DND-41 (cell line): ENCODE measurements at places on chromosomes 2 and 18.

DNA sequence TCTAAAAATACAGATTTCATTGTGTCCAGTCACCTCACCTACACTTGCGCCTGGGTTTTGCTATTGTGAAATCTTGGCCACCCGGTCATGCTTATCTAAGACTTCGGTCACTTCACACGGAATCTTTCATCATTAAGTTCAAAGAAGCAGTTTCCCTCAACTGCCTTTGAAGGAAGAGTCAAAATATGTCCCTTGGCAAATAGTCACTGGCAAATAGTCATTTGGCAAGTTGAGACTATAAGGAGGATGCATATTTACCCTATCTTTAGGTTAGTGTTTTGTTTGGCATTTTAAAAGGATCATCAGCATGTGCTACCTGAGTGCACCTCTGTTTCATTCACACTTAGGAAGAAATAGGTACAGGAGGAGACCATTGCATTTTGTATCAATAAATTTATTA, 95.9 kb downstream of the FEZ2 start:
- H3K4me3 ChIP-seq, result no peak overlapping the region
- peaks cover 3% of the 10 kb centered on the region for H3K27me3 ChIP-seq
- DNase-seq, result no peak
- H3K36me3 ChIP-seq, result no peaks in the 10 kb centered on the region
- H3K4me1 ChIP-seq, result no peaks in the 10 kb centered on the region
- no peak overlapping the region for H3K27ac ChIP-seq

- DNase-seq, result no peak
- no peak overlapping the region for H3K4me3 ChIP-seq
- no peaks in the 10 kb centered on the region for H3K4me1 ChIP-seq
- no peak overlapping the region for H3K27ac ChIP-seq
- no peaks in the 10 kb centered on the region for H3K36me3 ChIP-seq
- H3K27me3 ChIP-seq, result no peaks in the 10 kb centered on the region
These were observed 184.6 kb upstream of the MEX3C start for GRCh38 chr18:51382081-51382480.

DNA sequence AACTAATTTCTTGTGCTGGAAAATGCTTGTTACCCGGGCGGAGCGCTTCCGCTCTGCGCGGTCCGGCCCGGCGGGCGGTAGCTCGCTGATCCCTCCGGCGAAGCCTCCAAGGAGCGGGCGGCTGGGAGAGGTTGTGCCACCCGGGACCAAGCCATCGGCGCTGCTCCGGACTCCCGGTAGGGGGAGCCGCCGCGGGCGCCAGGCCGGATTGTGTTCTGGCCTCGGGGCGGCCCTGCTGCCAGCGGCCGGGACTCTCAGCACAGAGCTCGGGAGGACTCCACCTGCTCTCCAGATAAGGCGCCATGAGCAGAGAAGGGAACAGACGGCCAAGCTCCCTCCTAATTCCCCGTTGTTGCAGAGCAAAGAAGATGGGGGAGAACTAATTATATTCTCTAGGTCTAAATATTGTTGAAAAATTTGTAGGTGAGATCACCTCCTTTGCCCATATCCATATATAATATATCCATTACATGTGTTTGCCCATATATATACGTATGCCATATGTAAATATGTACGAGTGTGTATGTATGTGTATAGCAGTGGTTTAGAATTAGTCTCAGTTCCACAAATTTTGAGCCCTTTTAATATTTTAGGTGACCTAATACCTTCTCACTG, 13.8 kb upstream of the SATB2 start:
- no peaks in the 10 kb centered on the region for H3K36me3 ChIP-seq
- H3K27ac ChIP-seq, result no peak overlapping the region
- peaks cover 5% of the 10 kb centered on the region for H3K27me3 ChIP-seq
- no peak overlapping the region for H3K4me3 ChIP-seq
- no peaks in the 10 kb centered on the region for H3K4me1 ChIP-seq
- DNase-seq, result no peak

- H3K27me3 ChIP-seq, result no peaks in the 10 kb centered on the region
- no peaks in the 10 kb centered on the region for H3K4me1 ChIP-seq
- H3K36me3 ChIP-seq, result no peaks in the 10 kb centered on the region
- DNase-seq, result no peak
- no peak overlapping the region for H3K27ac ChIP-seq
These were observed 69.2 kb upstream of the LRP1B start for GRCh38 chr2:142200062-142200461.

- no peak overlapping the region for H3K27ac ChIP-seq
- no peaks in the 10 kb centered on the region for H3K36me3 ChIP-seq
- no peak overlapping the region for H3K4me3 ChIP-seq
- no peaks in the 10 kb centered on the region for H3K27me3 ChIP-seq
- DNase-seq, result no peak
These were observed 26.2 kb upstream of the PMAIP1 start for GRCh38 chr18:59873641-59874040.

- H3K27ac ChIP-seq, result no peak overlapping the region
- DNase-seq, result no peak
These were observed 1094.7 kb upstream of the KLHL29 start for GRCh38 chr2:22290302-22290701.

DNA sequence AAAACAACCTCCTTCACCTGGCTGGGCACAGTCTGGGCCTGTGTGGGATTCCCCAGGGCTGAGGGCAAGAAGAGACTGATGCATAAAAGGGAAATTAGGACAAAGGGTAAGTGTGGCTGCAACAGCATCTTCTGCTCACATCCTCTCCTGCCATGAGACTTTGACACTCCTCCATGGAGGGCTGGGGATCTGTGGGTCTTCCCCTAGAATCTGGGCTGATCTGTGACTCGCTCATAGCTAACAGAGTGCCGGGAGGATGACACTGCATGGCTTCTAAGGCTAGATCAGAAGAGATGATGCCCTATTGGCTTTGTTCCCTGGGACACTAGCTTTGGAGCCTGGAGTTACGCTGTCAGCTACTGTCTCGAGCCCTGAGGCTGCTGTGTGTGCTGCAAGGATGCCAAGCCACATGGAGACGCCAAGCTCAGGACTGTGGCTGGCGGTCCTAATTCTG, 24.3 kb downstream of the MOCOS start:
- H3K27ac ChIP-seq, result no peak overlapping the region
- H3K4me1 ChIP-seq, result no peaks in the 10 kb centered on the region
- no peak overlapping the region for H3K4me3 ChIP-seq
- DNase-seq, result no peak

- no peaks in the 10 kb centered on the region for H3K36me3 ChIP-seq
- peaks cover 3% of the 10 kb centered on the region; the same call in 1 of the 2 replicates for H3K4me1 ChIP-seq
- H3K4me3 ChIP-seq, result no peak overlapping the region
- H3K27me3 ChIP-seq, result no peaks in the 10 kb centered on the region
- peak; percentile 65 for DNase-seq
These were observed 8.6 kb upstream of the ACYP2 start for GRCh38 chr2:54106631-54107454.

- DNase-seq, result no peak
- H3K4me1 ChIP-seq, result 0 out of 2 replicates have a peak, but pooled peaks cover 3% of the 10 kb centered on the region
- H3K4me3 ChIP-seq, result no peak overlapping the region
These were observed 30.2 kb upstream of the FAHD2A start for GRCh38 chr2:95372216-95372829.

DNA sequence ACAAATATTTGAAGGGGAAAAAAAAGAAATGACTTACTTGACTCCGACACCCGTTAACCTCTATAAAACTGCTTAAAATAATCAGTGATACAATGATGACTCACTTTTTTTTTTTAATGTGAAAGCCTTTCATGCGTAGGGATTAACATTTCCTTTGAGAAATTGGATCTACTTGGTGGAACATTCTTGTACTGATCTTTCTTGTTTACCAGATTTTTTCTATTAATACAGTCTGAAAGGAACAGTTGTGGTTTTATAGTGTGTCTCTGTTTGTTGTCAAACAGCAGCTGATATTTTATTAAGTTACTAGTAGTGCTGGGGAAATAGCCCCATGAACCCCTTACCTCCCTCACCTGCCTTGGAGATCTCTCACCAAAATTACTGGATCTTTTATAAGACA, 40.2 kb upstream of the NEB start:
- no peaks in the 10 kb centered on the region for H3K27me3 ChIP-seq
- H3K27ac ChIP-seq, result no peak overlapping the region
- H3K36me3 ChIP-seq, result no peaks in the 10 kb centered on the region
- no peak for DNase-seq
- H3K4me1 ChIP-seq, result no peaks in the 10 kb centered on the region

DNA sequence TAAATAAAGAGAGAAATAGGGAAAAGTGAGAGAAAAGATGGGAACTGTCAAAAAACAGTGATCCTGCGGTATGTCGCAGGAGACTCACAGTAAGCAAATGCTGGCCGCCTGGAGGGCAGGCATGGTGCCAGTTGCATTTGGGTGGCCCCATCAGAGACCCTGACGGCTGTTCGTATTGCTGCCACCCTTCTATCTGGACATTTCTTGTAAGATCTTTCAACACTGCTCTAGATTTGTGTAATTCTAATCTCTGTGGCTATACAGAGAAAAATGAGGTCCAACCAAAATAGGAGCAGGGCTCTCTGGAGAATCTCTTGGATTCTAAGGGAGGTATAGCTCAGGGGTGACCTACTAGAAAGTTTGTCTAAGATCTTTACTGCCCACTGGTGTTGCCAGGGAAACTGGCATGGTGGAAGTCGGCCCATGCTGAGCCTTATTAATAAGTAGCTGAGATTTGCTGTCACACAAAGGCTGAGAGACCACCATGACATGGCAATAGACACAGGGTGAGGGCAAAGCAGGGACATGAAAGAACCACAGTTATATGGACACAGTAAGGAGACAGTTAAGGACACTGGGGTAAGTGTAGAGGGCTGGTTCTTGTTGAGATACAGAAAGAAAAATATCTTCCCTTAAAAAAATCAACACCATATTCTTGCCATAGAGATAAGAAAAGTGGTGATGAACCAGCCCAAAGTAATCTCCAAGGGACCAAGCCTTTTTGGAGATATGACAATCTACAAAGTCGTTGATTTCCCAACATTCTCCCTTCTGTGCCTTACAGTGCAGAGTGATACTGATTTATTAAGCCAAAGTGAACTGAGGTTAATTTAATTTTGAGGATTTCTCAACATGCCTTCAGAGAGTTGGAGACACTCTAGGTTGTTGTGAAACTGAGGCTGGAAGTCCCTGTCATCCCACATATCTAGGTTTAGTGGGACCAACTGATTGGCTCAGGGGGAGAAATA, 26.4 kb upstream of the FZD7 start:
- no peak overlapping the region for H3K27ac ChIP-seq
- no peak for DNase-seq
- H3K36me3 ChIP-seq, result no peaks in the 10 kb centered on the region
- no peaks in the 10 kb centered on the region for H3K4me1 ChIP-seq

DNA sequence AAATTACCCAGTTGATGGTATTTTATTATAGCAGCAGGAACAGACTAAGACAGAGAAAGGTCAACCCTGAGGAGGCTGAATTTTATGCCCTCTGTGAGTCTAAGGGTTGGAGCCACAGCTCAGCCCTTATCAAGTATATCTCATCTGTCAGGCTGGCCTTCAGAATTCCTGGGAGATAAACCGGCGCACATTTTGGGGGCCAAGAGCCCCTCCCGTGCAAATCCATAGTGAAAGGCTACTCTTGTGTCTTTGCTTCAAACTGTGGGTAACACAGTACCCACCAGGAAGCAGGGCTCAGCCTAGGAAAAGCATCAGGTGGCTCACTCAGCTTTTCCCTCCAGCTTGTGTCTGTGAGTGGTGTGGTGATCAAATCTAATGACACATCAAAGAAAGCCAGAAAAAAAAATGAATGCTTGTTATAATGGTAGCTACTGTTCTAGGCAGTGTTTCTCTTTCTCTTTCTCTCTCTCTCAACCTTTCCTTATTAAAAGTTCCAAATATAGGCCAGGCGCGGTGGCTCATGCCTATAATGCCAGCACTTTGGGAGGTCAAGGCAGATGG, 25.0 kb upstream of the ASXL2 start:
- H3K4me3 ChIP-seq, result no peak overlapping the region
- H3K36me3 ChIP-seq, result no peaks in the 10 kb centered on the region
- H3K27ac ChIP-seq, result no peak overlapping the region
- DNase-seq, result no peak

- H3K4me1 ChIP-seq, result no peaks in the 10 kb centered on the region
- H3K36me3 ChIP-seq, result no peaks in the 10 kb centered on the region
- no peaks in the 10 kb centered on the region for H3K27me3 ChIP-seq
- no peak for DNase-seq
These were observed 224.5 kb downstream of the SLC4A3 start for GRCh38 chr2:219851801-219852481.

DNA sequence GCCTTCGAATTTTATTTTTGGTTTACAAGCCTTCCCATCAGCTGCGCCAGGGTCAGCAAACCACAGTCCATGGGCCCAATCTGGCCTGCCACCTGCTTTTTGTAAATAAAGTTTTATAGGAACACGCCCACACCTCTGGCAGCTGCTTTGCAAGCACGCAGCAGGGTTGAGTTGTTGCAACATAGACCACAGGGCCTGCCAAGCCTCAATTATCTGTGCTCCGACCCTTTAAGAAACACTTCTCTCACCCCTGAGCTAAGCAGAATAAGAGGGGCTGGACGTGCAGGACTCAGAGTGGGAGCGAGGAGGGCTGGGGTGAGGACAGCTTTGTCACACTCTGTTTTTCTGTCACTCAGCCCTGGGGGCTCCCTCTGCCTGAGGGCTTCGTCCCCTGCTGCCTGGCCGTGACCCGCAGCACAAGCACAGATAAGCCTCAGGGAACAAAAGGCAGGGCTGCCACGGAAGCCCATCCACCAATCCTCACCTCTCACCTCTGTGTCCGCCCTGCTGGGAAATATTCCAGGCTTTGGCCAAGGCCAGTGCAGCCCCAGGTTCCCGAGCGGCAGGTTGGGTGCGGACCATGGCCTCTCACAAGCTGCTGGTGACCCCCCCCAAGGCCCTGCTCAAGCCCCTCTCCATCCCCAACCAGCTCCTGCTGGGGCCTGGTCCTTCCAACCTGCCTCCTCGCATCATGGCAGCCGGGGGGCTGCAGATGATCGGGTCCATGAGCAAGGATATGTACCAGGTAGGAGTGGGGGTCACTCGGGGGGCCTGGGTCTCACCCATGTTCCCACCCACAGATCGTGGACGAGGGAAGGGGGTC, at the start of gene AGXT:
AGXT (plus strand) TSS at position 539 of the 823 bp plus-strand sequence; CDS start at position 581, 42 bp downstream.
- peaks cover 26% of the 10 kb centered on the region for H3K27me3 ChIP-seq
- DNase-seq, result no peak
- H3K36me3 ChIP-seq, result no peaks in the 10 kb centered on the region
- H3K4me1 ChIP-seq, result no peaks in the 10 kb centered on the region
- no peak within 1 kb of the TSS for H3K27ac ChIP-seq
- no peak within 1 kb of the TSS for H3K4me3 ChIP-seq

DNA sequence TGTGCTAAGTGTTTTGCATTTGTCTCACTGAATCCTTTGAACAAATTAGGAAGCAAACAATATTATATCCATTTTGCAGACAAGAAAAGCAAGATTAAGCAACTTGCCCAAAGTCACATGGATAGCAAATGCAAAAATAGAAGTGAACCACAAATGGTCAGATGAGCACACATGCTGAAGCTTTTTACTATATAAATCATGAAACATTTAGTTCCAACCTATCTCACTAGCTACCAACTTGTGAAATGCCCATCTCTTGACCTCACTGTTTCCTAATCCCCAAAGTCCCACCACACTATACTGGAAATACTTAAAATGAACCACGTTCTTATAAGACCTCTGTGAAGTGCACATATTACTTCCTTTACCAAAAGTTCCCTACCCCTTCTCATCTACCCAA, 380.5 kb downstream of the ERBB4 start:
- no peaks in the 10 kb centered on the region for H3K27me3 ChIP-seq
- H3K36me3 ChIP-seq, result no peaks in the 10 kb centered on the region
- no peak overlapping the region for H3K4me3 ChIP-seq
